Skeletal muscle cell (primary cell): ENCODE measurements at places on chromosomes 7 and 10.

- no peak for DNase-seq
These were observed 82.3 kb downstream of the ZEB1 start for GRCh38 chr10:31401287-31401686.

- no peak for DNase-seq
These were observed 171.8 kb upstream of the MTPN start for GRCh38 chr7:136148920-136149319.

- no peak for DNase-seq
These were observed 28.9 kb downstream of the CCM2 start for GRCh38 chr7:45028920-45029344.

DNA sequence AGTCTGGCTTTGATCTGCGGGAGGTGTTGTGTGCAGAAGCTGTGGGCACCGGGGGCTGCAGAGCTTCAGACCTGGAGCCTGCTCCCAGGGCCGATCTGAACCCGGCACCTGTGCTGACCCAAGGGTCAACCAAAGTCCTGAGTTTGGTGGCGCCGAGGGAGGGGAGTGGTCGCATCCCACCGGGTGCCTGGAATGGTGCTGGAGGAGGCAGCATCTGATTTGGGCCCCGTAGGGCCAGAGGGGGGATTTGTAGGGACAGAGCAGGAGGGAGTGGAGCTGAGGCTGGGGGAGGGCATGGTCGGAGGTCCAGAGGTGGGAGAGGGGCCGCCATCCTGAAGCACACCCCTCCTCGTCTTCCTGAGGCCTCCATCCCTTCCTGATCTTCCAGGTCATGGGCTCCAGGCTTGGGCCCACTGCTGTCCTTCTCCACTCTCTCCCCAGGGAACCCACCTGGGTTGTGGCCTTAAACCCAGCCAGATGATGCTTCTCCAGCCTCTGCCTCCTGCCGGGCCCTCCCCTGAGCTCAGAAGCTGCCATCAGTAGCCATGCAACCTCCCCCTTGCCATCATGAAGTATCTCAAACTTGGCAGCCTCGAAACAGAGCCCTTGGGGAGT, 112.9 kb downstream of the LHPP start:
- no peak for DNase-seq

DNA sequence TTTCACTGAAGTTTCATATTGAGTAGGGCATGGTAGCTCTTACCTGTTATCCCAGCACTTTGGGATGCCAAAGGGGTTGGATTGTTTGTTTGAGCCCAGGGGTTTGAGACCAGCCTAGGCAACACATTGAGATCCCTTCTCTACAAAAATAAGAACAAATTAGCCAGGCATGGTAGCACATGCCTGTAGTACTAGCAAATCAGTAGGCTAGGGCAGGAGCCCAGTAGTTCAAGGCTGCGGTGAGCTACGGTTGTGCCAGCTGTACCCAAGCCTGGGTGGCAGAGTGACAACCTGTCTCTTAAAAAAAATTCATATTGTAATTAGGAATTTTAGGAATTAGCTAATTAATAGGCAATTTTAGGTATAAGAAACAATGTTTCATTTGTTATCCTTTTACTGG, 18.0 kb downstream of the BBIP1 start:
- no peak for DNase-seq

- no peak for DNase-seq
These were observed 18.7 kb downstream of the MYPN start for GRCh38 chr10:68128015-68128414.

GRCh38 chr7:101870361-101871062, 53.1 kb downstream of the CUX1 start:
- DNase-seq: no peak

- DNase-seq: no peak
These were observed 208.6 kb upstream of the TMEM72 start for GRCh38 chr10:44702531-44702930.

GRCh38 chr7:115005953-115006352, 84.1 kb downstream of the MDFIC start:
- no peak for DNase-seq

GRCh38 chr10:5526691-5527331, 2.0 kb downstream of the CALML3 start:
- no peak for DNase-seq

DNA sequence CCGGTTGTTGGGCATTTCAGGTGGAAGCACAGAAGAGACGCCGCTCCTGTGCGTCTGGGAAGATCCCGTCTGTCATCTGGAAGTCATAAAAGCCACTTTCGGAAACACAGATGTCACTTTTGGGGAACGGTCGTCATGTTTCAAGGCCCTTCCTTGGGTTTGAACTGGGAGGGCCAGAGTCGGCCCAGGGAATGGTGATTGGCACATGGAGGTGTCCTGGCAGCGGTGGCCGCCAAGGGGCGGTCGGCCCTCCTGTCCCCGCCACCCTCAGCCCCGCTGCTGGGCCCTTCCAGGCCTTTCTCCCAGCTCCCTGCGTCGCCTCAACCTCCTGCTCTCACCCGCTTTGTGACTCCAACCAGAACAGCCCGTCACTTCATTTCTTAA, 115.2 kb upstream of the SFMBT2 start:
- no peak for DNase-seq

- no peak for DNase-seq
These were observed 60.1 kb upstream of the ADRB1 start for GRCh38 chr10:113983552-113983951.

GRCh38 chr7:149330914-149331567, 69.0 kb downstream of the ZNF783 start:
- DNase-seq: no peak

GRCh38 chr7:12716722-12717121, 29.3 kb downstream of the ARL4A start:
- DNase-seq: no peak

GRCh38 chr10:614790-615582, 74.5 kb downstream of the DIP2C start:
- no peak for DNase-seq

DNA sequence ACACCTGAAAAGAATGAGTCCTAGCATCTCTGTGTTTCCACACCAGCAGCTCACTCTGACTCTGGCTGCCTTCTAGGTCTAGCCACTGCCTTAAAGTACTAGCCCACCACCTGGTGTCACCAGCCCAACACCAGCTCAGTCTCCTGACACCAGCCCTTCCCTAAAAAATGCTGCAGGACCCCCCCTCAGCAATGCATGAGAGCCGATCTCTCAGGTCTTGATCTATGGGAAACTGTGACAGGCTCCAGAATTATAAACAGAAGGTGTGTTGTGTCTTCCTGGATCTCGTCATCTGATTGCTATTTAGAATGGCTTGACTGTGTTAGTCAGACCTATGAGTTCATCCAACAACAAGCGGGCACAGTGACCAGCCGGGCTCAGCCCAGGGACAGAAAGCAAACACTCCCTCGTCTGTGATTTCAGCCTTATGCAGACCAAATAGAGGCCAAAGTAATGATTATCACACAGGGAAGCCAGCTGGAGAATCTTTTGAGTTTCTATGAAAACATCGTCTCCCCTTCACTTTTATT, 66.6 kb downstream of the CUBN start:
- DNase-seq: no peak

DNA sequence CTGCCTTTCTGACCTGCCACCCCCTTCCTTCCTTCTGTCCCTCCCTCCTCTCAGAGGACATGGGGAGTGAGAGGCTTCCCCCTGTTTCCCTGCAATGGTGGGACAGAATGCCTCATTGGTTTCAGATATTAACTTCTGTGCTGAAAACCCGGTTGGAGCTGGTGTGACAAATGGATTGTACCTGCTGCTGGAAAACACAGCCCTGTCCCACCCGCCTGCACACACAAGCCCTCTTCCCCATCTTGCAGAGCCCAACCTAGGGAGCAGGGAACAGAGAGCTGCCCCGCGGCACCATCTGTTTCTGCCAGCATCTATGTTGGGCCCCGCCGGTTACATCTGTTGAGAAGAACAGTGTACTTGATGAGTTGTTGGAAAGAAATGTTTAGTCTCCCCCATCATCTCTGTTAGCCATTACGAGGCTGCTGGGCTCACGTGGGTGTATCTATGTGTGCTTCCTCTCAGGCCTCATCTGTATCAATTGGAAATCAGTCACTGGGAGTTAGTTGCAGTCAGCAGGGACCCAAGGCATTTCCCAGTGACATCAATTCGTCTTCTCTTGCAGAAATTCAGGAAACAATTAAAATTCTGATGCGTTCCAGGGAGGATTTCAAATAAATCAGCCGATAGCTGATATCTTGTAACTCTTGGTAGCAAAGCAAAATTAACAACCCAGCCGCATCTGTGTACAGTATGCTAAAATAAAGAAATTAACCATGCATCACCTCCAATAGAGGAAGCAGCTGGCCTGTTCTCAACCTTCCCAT, 725.6 kb upstream of the GALNT17 start:
- peak; percentile 12 for DNase-seq

- DNase-seq: no peak
These were observed 7.4 kb upstream of the MALRD1 start for GRCh38 chr10:19041171-19041570.

DNA sequence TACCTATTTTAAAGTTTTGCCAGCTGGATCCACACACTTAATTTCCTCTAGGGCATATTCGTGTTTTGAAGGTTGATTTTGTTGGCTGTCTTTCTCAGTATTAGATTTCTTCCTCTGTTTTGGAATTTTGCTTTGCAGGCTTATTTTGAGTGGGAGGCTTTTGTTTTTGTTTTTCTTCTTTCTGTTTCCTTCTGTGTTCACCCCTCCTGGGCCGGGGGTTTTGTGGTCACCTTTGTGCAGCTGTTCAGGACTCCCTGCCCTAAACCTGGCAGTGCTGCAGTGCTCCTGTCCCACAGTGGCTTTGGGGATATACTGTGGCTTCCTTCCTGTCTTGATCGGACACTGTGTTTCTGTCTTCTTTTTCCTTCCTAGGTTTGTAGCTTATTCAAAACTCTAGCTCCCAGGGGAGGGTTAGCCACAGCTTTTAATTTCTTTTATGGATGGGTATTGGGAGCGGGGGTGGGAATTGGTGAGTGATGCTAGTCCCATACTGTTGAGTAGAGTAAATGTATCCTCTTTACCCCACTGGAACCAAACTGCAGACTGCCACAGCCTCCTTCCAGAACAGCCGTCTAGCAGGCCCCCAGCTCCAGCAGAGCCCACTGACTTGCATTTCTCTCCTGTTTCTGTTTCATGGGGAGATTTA, 228.7 kb upstream of the FZD8 start:
- DNase-seq: no peak

GRCh38 chr10:118798231-118798662, 43.5 kb upstream of the CACUL1 start:
- DNase-seq: peak; percentile 19

GRCh38 chr7:56291-56913, 136.0 kb upstream of the FAM20C start:
- no peak for DNase-seq

GRCh38 chr10:109987452-109988211, 20.2 kb upstream of the ADD3 start:
- DNase-seq: peak; percentile 61

DNA sequence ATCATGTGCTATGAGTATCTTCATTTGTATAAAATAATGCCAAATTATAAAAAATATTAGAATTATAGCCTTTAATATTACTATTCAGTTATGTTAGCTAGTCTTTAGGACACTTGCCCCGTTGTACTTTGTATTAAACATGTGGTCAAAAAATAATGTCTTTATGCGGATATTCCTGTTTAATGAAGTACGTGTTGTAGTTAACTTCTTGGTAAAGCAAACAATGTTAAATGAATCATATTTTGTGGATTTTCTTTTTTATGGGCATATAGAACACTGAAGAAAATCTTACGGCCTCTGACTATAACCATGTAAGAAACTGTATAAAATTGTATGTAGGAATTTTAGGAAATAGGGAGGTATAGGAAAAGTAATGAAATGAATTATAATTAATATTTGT, 14.3 kb downstream of the GLCCI1 start:
- no peak for DNase-seq

DNA sequence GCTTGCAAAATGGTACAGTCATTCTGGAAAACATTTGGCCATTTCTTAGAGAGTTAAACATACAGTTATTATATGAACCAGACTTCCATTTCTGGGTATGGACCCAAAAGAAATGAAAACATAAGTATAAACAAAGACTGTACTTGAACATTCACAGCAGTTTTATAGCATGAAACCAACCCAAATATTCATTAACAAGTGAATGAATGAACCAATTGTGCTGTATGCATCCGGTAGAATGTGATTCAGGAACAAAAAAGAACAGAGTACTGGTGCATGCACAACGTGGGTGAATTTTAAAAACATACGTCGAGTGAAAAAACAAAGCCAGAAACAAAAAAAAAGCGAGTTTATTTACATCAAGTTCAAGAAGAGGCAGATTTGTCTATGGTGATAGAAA, 1085.8 kb upstream of the AUTS2 start:
- no peak for DNase-seq

GRCh38 chr7:92557808-92558362, 29.3 kb downstream of the RBM48 start:
- no peak for DNase-seq

DNA sequence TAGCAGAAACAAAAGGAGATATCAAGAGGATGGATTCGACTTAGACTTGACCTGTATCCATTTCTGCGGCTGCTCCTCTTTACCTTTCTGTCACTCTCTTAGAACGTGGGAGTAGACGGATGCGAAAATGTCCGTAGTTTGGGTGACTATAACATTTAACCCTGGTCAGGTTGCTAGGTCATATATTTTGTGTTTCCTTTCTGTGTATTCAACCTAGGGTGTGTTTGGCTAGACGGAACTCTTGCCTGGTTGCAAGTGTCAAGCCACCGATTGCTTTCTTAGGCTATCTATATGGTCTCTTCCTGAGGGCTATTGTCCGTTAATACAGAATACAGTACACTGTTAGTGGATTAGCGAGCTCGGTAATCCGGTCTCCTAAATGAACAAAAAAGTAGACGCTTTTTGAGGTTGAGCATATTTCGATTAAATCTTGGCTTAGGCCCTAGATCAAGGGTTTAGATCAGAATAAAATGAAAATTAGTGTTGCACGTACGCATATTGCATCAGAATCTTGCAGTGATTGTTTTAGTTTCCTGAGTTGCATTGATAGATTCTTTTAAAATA, 1.2 kb downstream of the PTEN start:
- DNase-seq: no peak

GRCh38 chr7:966291-967069, 8.9 kb downstream of the COX19 start:
- DNase-seq: no peak

GRCh38 chr7:116906391-116906790, 44.0 kb downstream of the CAPZA2 start:
- DNase-seq: no peak

DNA sequence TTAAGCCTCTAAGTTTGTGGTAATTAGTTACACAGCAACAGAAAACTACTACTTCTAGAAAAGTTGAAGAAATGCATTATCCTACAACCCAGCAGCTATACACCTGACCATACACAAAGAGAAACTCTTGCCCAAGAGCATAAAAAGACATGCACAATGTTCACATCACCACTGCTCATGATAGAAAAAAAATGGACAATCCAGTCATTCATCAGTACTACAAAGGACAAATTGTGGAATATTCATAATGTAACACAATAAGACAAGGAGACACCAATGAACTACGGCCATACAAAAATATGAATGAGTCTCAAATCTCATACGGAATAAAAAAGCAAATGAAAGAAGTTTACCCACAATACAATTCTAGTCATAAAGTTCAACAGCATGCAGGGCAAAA, 87.4 kb downstream of the ZFAND4 start:
- no peak for DNase-seq
